Hepatocyte (in vitro differentiated cells): ENCODE measurements at places on chromosomes 1 and 21. TPM values are rescaled to one million over a fixed set of nuclear protein-coding genes. Genes with fewer than 3 reads are reported as not detected.
A peak's percentile ranks its signal among the peaks of the same experiment; 100 is the strongest.

The SPRR2A gene
- total RNA-seq = not detected in 2 replicates

The EXO1 gene
- 1.6 and 5.0 TPM in 2 replicates for total RNA-seq

The TMEM82 gene
- total RNA-seq = 10.7 and 11.9 TPM in 2 replicates

The S100A14 gene
- total RNA-seq = 112 and 141 TPM in 2 replicates

The OBSCN gene
- 11.2 and 22.4 TPM in 2 replicates for total RNA-seq

The KLF17 gene
- total RNA-seq = 0.08 TPM in 1 of 2 replicates, not detected in the other

The LAD1 gene
- 64.2 and 66.9 TPM in 2 replicates for total RNA-seq

The E2F2 gene
- total RNA-seq = 0.76 and 1.2 TPM in 2 replicates

The FGR gene
- 0.28 and 0.73 TPM in 2 replicates for total RNA-seq

GRCh38 chr1:165508291-165508690, 35.5 kb upstream of the LRRC52 start:
- no peaks in the 10 kb centered on the region for H3K27me3 ChIP-seq
- H3K4me3 ChIP-seq = no peak overlapping the region
- no peak for DNase-seq
- H3K36me3 ChIP-seq = no peaks in the 10 kb centered on the region
- H3K4me1 ChIP-seq = no peaks in the 10 kb centered on the region

DNA sequence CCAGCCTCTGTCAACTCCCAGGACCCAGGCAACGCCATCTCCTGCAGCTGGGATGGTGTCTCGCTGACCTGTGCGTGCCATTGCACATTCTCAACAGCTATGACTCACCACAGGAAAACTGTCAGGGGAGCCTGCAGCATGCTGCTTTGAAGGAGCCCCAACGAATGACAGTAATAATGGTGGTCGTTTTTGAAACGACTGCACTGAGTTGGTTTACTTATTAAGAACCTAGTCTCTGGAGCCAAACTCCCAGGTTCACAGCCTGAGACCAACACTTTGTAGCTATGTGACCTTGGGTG, 21.6 kb downstream of the TCEA3 start:
- DNase-seq = peak; percentile 70
- H3K27me3 ChIP-seq = no peaks in the 10 kb centered on the region
- H3K4me1 ChIP-seq = peaks cover 18% of the 10 kb centered on the region
- no peaks in the 10 kb centered on the region for H3K36me3 ChIP-seq
- H3K27ac ChIP-seq = peak overlapping the region; percentile 60
- H3K4me3 ChIP-seq = no peak overlapping the region

- H3K27me3 ChIP-seq = no peaks in the 10 kb centered on the region
- no peak overlapping the region for H3K27ac ChIP-seq
- H3K36me3 ChIP-seq = no peaks in the 10 kb centered on the region
- DNase-seq = peak; percentile 88
- no peak overlapping the region for H3K4me3 ChIP-seq
Measured at GRCh38 chr1:206461602-206462455, 8.4 kb upstream of the IKBKE start.

DNA sequence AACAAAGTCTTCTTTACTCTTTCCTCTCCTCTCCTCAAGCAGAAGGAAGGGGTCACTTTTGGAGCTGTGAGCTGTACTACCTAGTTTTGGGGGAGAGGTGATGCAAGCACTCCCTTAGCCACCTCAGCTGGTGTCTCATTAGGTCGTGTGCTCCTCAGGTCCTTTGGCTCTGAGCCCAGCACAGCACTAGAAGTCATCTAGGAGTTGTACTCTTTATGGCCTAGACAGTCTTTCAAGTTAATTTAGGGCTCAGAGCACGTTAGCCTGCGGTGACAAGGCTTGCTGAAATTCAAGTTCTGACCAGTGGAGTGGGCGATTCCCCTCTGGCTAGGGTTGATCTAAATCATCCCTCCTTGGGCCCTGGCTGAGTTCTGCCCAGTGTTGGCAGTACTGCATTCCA, 48.0 kb upstream of the WDR26 start:
- H3K4me3 ChIP-seq = no peak overlapping the region
- no peak for DNase-seq
- no peak overlapping the region for H3K27ac ChIP-seq
- H3K36me3 ChIP-seq = no peaks in the 10 kb centered on the region
- H3K4me1 ChIP-seq = no peaks in the 10 kb centered on the region

- no peaks in the 10 kb centered on the region for H3K36me3 ChIP-seq
- H3K27ac ChIP-seq = no peak overlapping the region
- no peaks in the 10 kb centered on the region for H3K27me3 ChIP-seq
- no peak overlapping the region for H3K4me3 ChIP-seq
- DNase-seq = no peak
Measured at GRCh38 chr21:26708223-26708800, 135.2 kb upstream of the CYYR1 start.

GRCh38 chr1:95311014-95311413, 77.0 kb downstream of the RWDD3 start:
- no peaks in the 10 kb centered on the region for H3K27me3 ChIP-seq
- no peak overlapping the region for H3K27ac ChIP-seq
- no peaks in the 10 kb centered on the region for H3K4me1 ChIP-seq
- no peak overlapping the region for H3K4me3 ChIP-seq
- H3K36me3 ChIP-seq = no peaks in the 10 kb centered on the region

- no peaks in the 10 kb centered on the region for H3K4me1 ChIP-seq
- no peak overlapping the region for H3K4me3 ChIP-seq
- H3K36me3 ChIP-seq = no peaks in the 10 kb centered on the region
- no peak for DNase-seq
- H3K27ac ChIP-seq = no peak overlapping the region
Measured at GRCh38 chr21:28537371-28538079, 455.2 kb downstream of the LTN1 start.

- H3K27me3 ChIP-seq = no peaks in the 10 kb centered on the region
- no peaks in the 10 kb centered on the region for H3K4me1 ChIP-seq
- no peak overlapping the region for H3K27ac ChIP-seq
- H3K36me3 ChIP-seq = no peaks in the 10 kb centered on the region
- no peak for DNase-seq
Measured at GRCh38 chr1:98538106-98538505, 123.4 kb upstream of the SNX7 start.

- DNase-seq = peak; percentile 42
- H3K4me3 ChIP-seq = no peak overlapping the region
- H3K27me3 ChIP-seq = no peaks in the 10 kb centered on the region
- H3K27ac ChIP-seq = peak overlapping the region; percentile 30
- no peaks in the 10 kb centered on the region for H3K4me1 ChIP-seq
- H3K36me3 ChIP-seq = no peaks in the 10 kb centered on the region
Measured at GRCh38 chr1:96362623-96363022, 359.0 kb upstream of the PTBP2 start.

DNA sequence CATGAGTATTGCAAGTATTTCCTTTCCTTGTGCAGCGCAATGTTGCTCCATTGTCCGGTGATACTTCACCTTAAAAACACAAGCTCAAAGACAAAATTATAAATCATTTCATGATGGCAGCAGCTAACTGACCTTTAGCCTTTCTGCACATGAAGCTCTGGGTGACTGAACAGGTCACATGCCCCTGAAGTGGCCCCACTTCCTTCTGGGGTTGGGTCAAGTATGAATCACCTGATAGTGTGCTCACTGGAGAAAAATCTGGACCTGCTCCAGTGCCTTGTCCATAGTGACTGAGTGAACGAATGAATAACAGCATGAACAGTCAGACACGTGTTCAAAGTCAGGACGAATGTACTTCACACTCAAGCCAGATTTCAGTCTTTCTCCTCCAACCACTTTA, 658.9 kb downstream of the NPHP4 start:
- H3K27ac ChIP-seq = peak overlapping the region; percentile 15
- H3K36me3 ChIP-seq = no peaks in the 10 kb centered on the region
- DNase-seq = peak; percentile 60

GRCh38 chr1:20167126-20167525, 18.8 kb upstream of the UBXN10 start:
- DNase-seq = no peak
- H3K4me1 ChIP-seq = no peaks in the 10 kb centered on the region
- H3K4me3 ChIP-seq = no peak overlapping the region
- no peaks in the 10 kb centered on the region for H3K27me3 ChIP-seq
- H3K27ac ChIP-seq = no peak overlapping the region
- H3K36me3 ChIP-seq = no peaks in the 10 kb centered on the region
